ENCODE measurements at places on chromosomes 13 and 19.

DNA sequence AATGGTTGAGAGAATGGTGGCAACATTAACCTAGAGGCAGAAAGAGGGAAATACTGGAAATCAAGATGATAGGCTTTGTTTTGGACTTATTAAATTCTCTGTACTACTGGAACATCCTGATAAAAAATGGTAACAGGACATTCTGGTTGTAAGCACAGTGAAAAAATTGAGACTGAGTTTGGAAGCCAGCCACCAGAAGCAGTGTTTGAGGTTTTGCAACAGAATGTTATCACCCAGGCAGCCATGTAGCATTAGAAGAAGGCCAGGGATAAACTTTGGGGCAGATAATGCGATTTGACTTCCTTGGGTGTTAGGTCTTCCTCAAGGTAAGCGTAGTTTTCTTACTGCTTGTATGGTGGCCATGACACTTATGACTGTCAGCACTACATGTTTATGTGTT lies 307.4 kb downstream of the ATP8A2 start:
- DNase-seq = peak; percentile 13

DNA sequence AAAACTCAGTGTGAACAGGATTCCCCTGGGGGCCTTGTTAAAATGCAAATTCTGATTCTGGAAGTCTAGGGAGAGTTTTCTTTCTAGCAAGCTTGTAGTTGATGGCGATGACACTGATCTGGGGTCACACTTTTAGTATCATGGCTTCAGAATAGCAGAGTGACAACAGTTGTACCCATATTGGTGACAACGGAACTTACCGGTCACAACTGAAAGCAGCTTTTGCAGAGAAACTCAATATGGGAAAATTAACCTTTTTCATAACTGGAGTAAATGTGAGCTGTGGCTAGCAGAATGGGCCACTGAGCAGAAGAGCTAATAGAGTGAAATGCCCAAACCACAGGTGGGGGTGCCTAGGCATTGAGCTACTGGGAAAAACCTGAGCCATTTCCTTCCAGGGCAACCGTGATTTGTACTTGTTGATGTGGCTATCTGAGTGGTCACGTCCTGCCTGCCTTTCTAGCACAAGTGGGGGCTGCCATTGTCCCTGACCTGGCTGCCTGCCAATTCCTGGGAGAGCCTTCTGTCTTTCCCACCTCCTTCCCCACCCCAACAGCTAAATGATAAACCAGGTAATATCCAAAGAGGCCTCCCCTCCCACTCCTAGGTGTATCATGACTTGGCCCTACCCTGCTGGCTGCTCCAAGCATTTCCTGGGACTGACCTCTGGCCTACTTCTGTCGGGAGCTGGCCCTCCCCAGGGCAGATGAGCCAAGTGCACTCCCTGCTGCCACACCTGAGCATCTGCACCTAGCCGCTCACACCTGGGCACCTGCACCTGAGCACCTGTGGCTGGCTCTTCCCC lies 1.7 kb upstream of the SLC10A2 start:
- no peak for DNase-seq

DNA sequence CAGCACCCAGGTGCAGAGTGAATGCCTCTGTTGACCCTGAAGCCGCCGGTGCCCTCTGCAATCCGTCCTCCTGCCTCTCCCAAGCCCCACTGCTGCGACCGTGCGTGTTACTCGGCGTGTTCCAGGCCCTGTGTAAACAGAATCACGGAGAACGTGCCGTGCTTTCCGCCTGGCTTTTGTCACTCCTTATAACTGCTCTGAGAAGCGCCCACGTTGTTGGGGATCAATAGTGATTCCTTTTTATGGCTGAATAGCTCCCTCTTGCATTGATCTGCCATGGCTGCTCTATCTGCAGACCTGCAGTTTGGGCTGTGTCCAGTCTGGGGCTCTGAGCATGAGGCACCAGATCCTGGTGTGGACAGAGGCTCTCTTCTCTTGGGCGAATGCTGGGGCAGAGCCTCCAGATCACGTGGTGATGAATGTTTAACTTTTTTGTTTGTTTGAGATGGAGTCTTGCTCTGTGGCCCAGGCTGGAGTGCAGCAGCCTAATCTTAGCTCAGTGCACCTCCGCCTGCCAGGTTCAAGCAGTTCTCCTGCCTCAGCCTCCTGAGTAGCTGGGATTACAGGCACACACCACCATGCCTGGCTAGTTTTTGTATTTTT lies 15.8 kb downstream of the ADPRHL1 start:
- DNase-seq = no peak

GRCh38 chr13:54705738-54706137 lies 1677.1 kb downstream of the OLFM4 start:
- no peak for DNase-seq

- no peak for DNase-seq
These were observed 39.4 kb downstream of the ZNF846 start for GRCh38 chr19:9729162-9729561.

DNA sequence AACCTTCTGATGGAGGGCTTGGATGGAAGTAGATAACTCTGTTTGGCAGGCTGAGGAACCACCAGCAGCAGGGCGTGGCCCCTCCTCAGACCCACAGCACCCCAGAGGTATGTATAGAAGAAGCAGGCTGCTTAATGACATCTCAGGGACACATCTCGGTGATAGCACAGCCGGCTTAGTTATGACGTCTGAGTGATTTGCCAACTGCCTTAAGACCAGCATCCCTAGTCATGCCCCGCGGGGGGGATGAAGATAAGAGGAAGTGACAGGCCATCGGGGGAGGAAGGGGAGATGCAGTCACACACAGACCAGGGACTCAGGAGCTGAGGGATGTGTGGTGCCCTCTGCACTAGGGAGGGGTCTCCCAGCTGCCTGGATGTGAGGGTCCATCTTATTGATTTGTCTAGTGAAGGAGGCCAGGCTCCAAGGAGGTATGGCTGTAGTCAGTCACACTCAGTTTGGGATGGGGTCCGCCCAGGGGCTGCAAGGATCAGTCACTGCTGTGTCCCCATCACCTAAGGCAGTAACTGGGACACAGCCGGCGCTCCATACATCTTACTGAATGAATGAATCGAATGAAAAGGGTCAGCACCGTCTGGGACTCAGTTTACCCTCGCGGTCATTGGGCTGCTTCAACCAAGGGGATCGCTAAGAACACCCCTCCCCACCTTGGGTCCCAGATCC lies 19.2 kb upstream of the ERCC1 start:
- DNase-seq = peak; percentile 36

- no peak for DNase-seq
These were observed 199.2 kb downstream of the DLEU7 start for GRCh38 chr13:50644081-50644871.

GRCh38 chr19:32976223-32976805 lies 4.3 kb downstream of the FAAP24 start:
- DNase-seq = peak; percentile 74

- no peak for DNase-seq
These were observed 1.2 kb upstream of the ZFP36 start for GRCh38 chr19:39405261-39405957.

GRCh38 chr13:103283451-103283820 lies 217.2 kb upstream of the SLC10A2 start:
- DNase-seq = no peak

Measured in fibroblast of lung (primary cell).